ENCODE measurements at places on chromosomes 11 and 22. TPM values are rescaled to one million over a fixed set of nuclear protein-coding genes. Genes with fewer than 3 reads are reported as not detected.

MPPED2 gene
- total RNA-seq: 1.1 TPM

GLYAT gene
- total RNA-seq: not detected

BCO2 gene
- 40.6 TPM for total RNA-seq

UBQLNL gene
- 0.30 TPM for total RNA-seq

APOBEC3A gene
- not detected for total RNA-seq

FAM111B gene
- 0.20 TPM for total RNA-seq

MRGPRX2 gene
- total RNA-seq: not detected

LDHAL6A gene
- total RNA-seq: not detected

TRIM48 gene
- total RNA-seq: not detected

SPI1 gene
- 23.1 TPM for total RNA-seq

CASTOR1 gene
- 8.1 TPM for total RNA-seq
